ENCODE measurements at places on chromosomes 1 and 21.

- peak; percentile 92 for DNase-seq
Observed at GRCh38 chr1:15847100-15847892, at the start of gene SPEN. SPEN (plus strand) TSS chr1:15847707; CDS start chr1:15848068, 361 bp downstream.

DNA sequence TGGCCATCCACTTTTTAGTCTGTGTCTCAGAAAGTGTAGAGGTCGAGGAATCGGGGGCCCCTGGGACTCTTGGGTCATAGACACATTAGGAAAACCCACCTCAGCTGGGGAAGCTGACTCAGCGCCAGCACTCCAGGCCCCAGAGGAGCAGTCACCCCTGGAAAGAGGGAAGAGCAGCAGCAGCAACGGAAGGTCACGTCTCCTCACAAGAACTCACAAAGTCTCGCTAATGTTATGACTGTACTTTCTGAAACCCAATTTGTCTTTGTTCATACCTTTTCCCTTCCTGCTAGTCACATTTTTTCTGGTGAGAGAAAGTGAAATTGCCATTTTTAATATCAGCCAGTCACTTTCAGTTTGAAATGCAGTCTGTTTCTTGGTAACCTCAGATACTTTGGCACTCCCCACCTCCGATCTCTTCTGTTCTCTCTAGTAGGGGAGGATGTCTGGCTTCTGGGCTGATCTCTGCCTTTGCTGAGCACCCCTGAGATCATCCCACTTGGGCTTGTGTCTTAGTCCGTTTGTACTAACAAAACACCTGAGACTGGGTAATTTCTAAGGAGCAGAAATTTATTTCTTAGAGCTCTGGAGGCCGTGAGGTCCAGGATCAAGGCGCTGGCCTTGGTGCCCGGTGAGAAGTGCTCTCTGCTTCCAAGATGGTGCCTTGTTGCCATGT, 6.0 kb upstream of the NLRP3 start:
- no peak for DNase-seq

DNA sequence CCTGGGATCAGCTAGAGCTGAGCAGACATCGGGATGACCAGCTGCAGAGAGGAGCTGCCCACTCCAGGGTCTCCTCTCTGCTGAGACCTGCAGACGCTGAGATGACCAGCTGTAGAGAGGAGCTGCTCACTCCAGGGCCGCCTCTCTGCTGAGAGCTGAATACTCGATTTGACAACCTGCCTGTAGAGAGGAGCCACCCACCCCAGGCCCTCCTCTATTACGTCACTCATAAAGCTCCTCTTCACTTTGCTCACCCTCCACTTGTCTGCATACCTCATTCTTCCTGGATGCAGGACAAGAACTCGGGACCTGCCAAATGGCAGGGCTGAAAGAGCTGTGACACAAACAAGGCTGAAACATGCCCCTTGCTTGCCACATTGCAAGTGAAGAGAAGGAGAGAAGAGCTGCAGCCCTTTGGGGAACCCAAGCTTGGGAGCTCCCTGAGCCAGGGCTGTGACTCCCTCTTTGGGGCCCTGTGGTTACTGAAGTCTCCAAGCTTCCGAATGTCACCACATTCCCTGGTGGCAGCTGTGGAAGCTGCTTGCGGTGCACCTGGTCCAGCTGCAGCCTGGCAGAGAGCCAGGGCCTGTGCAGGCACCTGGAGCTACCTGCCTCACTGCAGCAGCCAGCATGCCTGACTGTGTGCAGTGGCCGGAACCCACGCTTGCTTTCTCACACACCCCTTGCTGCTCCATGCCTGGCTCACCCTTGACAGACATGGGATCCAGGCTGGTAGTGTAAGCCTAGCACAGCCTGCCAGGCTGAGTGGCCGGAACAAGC, 59.6 kb downstream of the CC2D1B start:
- DNase-seq = no peak

DNA sequence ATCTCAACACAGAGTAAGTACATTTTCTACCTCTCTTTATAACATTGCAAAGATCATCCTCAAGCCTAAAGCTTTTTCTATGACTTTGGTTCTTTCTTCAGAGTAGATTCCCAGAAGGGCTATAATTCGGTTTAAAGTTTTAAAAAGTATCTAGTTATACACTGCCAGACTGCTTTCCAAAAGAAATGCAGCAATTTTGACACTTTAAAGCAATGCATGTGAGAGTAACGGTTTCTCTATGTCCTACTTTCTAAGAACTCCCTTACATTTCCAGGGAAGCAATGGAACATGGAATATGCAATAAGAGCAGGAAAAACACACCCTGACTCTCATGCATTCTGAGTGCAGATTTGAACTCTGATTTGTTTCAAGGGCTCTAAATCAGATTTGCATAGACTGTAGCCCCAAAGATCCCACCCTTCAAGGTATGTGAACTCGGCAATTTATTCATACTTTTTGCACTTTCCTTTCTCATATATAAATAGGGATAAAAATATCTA, 331.6 kb downstream of the HHIPL2 start:
- DNase-seq = no peak

DNA sequence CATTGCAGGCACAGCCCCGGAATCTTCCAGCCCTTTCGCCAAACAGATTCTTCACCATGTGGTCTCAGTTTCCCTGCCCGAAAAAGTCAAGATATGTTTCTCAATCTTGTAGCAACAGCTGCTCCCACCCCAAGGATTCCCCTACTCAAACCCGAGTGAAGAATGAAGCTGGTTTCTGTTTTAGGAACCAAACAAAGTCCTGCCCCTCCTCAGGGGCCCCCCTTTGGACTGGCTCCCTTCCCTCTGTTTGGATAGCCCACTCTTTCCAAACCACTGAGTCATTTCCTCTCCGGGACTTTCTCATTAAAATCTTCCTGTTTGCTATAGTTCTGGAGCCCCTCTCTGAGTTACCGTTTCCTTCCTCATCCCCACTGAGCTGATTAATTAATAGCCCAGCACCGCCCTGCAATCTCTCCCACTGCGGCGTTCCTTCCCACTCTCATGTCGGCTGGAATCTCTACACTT, 100.9 kb downstream of the TSEN15 start:
- DNase-seq = no peak

- no peak for DNase-seq
Observed at GRCh38 chr1:86067626-86068025, 88.9 kb downstream of the COL24A1 start.

DNA sequence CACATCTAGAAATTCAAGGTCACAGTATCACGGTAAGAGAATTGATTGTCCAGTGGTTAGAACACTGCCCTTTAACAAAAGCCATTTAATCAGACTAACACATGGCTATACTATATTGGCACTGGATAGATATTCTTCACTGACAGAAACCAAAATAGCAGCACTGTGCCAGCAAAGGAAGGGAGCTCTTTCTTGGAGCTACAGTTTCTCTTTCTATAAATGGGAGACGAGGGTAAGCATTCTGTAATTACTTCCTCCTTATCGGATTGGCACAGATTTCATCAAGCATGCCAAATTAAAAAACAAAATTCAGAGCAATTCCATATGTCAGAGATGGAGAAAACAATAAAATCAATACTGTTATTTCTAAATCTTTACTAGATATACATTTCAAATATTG, 115.7 kb upstream of the CACYBP start:
- DNase-seq = no peak

DNA sequence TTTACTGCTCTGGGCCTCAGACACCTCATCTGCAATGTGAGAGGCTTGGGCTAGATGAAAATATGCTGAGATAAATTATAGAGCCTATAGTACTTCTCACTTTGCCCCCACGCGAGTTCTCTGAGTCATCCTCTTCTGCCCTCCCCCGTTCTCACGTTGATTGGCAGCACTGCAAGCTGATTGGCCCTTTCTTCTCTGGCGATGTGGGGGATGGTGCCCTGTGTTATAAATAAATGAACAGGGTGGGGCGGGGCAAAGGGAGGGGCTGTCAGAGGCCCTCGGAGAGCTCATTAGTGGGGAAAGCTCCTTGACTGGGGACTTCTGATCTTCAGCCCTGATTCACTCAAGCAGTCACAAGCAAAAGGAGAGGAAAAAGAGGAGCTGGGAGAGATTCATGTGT, 64.3 kb upstream of the ZC3H12A start:
- DNase-seq = no peak

DNA sequence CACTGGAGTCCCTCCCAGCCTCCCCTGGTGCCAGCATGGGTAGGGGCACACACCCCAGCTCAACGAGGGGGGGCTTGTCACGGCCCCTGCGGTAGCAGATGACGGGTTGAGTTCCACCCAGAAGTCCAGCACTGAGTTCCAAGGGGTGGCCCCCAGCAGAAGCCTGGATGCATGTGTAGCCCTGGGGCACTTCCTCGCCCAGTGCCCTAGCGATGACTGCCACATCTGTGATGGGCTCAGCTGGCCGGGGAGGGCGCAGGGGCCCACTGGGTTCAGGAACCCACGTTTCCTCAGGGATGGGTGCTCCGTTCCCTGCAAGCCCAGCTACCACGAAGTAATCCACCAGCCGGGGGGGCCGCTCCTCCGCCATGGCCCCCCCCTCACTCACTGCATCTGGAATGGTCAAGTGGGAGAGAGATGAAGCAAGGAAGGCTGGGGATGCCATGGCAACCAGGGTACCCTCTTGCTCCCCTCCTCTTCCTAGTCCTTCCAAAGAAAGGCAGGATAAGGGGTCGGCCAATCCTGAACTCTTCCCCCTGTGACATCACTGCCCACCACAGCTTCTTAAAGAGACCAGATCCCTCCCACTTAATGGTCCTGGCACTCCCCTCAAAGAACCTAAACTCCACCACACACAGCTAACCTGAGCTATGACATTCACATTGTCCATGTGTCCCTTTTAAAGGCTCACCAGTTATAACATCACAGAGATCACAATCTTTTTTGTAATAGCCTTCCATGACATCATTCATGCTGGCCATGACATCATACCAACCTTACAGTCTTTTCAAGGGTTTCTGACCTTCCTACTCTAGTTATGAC, 2.3 kb downstream of the DENND4B start:
- DNase-seq = no peak

- DNase-seq = no peak
Observed at GRCh38 chr1:10793129-10793651, 3.3 kb downstream of the CASZ1 start.

GRCh38 chr1:219264561-219264960, 90.9 kb downstream of the LYPLAL1 start:
- DNase-seq = no peak

GRCh38 chr1:164560556-164560955, 1.6 kb downstream of the PBX1 start:
- no peak for DNase-seq

DNA sequence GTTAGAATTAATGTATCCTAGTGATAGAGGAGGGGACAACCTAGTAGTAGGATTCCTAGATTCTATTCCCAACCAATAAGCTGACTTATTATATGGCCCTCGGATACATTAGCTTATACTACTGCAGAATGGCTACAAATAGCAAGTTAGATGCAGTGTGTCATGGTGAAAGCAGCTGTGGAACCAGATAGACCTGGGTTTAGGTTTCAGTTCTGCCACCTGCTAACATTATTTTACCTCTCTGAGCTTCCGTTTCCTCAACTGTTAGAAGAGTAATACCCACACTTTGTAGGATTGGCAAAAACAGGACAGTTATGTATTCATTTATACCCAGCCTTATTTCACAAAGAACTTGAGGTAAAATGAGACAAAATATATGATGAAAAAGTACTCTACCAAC, 21.6 kb upstream of the MAGOH start:
- DNase-seq = no peak

DNA sequence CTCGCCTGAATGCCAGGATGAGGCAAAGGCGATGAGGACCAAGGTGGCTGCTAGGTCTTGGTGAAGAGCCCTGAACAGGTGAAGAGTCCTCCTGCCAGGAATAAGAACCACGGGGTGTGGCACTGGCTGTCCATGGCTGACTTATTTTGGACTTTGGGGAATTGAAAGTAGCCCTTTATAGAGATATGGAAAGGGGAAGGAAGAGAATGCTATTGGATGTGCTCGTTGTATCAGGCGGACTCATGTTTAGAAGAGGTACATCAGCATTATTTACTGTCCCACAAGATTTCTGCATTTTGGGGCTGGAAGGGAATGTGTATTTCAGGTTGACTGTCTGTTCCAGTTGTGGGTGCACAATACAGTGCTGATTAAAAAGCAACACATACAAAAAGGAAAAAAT, 465.8 kb downstream of the DSCAM start:
- DNase-seq = no peak

DNA sequence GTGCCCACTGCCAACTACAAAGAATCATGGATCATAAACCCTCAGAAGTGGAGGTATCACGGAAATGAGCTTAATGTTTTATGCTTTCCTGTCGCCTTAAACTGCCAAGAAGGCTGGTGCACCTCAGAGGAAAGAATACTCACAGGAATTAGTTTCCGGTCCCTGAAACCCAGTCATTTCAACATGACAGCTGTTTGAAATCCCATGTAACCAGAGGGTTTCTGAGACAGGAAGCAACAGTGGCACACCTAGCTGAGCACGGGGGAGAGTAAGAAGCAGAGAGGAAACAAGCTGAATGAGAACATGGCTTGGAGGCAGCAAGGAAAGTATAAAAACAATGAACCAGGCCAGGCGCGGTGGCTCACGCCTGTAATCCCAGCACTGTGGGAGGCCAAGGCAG, 3.9 kb downstream of the JAK1 start:
- no peak for DNase-seq

DNA sequence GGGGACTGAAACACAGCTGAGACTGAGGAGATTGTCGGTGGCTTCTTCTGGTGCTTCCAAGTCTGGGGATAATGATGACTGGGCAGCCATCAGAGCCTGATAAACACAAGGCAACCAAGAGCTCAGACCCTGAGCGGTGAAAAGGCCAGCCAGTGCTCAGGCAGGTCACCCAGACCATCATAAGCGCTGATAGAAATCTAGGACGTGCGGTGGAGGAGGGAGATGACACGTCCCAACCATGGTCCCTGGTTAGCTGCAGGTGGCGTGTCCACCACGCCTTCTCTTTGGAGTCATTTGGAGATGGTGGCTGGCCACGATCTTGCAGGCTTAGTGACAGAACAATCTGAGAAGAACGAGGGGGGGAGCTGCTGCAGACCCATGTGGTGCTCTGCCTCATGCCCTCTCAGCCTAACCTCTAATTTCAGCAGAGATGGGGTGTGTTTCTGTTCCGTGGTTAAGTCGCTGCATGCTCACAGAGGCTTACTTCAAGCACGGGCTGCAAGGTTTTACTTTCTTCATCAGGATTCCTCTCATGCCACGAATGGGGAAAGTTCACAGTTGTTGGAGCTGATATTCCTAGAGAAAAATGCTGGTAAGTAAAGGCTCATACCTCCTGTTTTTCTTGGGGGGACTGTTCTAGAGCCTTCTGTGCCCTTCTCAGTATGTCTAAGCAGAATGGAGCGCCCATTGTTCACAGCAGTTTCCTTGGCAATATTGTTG, 17.4 kb upstream of the IGSF5 start:
- DNase-seq = no peak

DNA sequence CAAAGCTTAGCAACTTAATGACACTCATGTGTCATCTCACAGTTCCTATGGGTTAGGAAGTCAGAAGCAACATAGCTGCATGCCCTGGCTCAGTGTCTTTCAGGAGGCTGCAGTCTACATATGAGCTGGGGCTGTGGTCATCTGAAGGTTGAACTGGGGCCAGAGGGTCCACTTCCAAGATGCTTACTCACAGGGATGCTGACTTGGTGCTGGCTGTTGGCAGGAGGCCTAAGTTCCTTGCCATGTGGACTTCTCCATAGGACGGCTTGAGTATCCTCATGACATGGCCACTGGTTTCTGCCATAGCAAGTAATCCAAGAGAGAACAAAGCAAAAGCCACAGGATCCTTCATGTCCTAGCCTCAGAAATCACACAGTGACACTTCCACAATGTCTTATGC, 12.1 kb upstream of the FAM43B start:
- no peak for DNase-seq
